ENCODE measurements at places on chromosomes 2 and 18.

- DNase-seq = no peak
Observed at GRCh38 chr2:50018292-50018691, 864.0 kb upstream of the FSHR start.

DNA sequence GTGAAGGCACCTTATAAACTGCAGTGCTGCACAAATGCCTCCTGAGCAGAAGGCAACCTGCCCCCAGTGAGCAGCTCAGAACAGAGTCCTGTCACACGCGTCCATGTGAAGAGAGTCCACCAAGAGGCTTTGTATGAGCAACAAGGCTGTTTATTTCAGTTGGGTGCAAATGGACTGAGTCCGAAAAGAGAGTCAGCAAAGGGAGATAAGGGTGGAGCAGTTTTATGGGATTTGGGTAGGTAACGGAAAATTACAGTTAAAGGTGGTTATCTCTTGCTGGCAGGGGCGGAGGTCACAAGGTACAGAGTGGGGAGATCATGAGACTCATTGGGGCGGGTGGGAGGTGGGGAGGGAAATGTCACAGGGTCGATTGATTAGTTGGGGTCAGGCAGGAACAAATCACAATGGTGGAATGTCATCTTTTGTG lies 53.4 kb upstream of the RALBP1 start:
- DNase-seq = no peak

- no peak for DNase-seq
Observed at GRCh38 chr2:58983111-58983510, 742.0 kb upstream of the FANCL start.

DNA sequence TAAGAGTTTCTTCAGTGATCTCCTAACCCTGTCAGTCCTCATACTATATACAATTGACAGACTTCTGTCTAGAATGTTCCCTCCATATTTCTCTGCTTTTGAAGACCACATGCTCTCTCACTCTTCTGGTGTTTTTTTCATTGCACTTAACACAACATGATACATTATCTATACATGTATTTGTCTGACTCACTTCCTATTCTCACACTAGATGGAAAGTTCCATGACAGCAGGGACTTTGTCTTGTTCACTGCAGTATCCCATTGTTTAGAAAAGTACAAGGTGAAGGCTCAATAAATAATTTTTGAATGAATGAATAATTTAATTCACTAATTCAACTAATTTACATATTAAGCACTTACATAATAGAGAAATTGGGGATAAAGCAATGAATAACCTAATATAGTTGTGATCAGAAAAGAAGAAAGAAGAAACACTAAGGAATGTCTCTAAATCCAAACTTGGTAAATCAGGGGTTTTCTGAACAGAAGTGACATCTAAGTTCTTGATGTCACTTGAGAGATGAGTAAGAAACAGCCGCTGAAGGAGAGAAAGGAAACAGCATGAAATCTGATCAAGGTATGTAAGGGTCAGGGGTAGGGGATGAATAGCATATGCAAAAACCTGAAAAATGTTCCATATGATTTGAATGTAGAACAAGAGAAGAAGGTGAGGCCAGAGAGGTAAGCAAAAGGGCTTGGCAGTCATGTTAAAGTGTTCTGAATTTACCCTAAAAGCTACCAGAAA lies 42.4 kb downstream of the MBD2 start:
- DNase-seq = no peak

- no peak for DNase-seq
Observed at GRCh38 chr2:199646439-199646838, 188.7 kb upstream of the SATB2 start.

DNA sequence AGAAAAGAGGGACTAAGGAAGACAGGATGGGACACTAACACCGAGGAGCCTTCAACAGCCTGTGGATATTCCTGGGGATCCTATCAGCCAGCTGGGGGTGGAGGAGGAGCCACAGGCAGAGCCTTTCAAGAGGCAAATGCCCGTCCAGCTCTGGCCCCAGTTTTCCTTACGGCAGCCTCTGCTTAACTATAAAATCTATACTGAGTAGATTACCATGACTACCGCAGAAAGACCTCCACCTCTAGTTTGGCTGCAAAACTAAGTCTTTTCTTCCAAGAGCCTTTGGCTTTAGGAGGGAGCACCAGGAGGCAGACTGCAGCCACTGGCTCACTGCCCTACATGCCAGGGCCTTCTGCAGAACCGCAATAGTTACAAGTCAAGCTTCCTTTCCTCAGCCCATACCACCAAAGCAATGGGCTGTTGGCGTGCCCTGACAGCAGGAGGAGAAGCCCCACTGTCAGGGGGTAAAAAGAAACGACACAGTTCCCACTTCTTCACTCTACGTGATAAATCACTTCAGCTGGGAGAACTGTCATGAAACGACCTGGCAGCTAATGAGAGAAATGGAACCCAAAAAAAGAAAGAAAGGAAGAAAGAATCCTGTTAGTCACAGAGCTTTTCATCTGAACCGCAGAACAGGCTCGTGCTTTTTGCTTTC lies 25.1 kb upstream of the CREB1 start:
- no peak for DNase-seq

Measured in Jurkat, Clone E6-1 (cell line).